Astrocyte of the cerebellum (primary cell): ENCODE measurements at places on chromosomes 3 and 15.

DNA sequence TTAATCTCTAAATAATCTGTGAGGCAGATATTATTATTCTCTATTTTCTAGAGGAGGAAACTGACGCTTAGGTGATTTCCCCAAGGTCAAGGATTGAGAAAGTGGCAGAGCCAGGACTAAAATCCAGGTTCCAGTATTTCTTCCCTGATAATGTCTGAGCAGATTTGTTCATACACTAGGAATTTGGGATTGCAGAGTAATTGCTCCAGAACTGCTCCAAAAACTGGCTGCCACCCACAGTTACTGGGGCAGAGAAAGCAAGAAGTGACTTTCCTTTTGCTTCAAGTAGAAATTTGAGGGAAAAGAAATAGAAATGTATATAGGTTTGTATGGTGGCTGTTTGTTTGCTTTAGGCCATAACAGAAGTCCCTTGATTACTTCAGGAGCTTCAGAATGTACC, 60.6 kb downstream of the SLC12A8 start:
- no peak for DNase-seq

- no peak for DNase-seq
Observed at GRCh38 chr3:189794518-189794917, 163.3 kb downstream of the TP63 start.

- no peak for DNase-seq
Observed at GRCh38 chr3:77491961-77492360, 452.1 kb downstream of the ROBO2 start.

- no peak for DNase-seq
Observed at GRCh38 chr3:171123915-171124314, 97.4 kb upstream of the SLC2A2 start.

- DNase-seq: no peak
Observed at GRCh38 chr15:90869140-90869541, 753 bp downstream of the FURIN start.

DNA sequence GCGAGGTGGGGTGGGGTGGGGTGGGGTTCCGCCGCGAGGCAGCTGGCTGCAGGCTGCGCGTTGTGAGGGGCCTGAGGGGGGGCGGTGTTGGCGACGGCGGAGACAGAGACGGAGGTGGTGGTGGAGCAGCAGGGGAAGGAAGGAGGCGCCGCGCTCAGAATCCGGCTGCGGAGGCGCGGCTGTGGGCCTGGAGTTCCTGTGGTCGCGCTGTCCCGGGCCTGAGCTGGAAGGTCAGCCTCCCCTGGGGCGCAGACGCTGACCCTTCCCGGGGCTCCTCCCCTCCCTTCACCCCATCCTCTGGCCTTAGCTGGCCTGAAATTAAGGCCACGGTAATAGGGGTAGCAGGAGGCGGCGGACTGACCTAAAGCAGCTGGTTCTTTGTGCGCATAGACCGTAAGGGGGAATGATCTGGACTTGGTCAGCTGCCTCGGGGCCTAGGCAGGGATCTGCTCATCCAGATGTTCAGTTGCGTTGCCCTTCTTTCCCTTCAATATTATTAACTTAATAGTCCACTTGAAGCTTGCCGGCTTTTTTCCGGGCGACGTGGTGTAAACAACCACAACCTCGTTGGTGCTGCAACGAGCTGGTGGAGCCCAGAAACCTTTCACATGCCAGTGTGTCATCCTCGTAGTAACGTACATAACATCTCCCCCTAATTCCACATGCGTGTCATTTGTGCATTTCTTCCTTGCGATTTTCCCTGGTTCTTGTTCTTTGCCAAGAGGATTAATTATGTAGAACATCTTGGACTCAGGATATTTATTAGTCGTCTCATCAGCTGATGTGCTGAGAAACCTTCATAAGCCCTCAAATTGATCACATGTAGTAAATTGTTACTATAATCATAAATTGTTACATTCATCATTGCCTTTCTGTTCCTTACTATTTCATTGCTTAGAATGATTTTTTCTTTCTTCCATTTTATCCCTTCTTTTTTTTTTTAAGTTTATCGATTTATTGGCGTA, 626 bp downstream of the SEC62 start:
- peak; percentile 23 for DNase-seq

DNA sequence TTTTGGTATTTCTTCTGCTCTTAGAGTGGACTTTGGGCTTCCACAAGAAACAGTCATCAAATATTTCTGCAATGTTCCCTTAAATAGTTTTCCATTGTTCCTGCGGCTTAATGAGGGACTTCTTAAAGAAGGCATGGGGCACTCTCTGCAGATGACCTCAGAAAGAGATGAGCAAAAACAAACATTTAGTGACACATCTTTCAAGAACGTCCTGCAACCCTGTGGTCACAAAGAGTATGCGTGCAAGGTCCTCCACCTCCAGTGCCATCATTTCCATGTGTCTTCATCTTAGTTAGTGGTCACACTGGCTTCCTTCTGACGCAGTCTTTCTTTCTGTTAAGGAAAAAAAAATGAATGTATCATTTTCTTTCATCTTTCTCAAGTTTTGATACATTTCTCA, 56.2 kb downstream of the GREM1 start:
- peak; percentile 74 for DNase-seq

- DNase-seq: no peak
Observed at GRCh38 chr15:29411299-29411698, 141.7 kb upstream of the NSMCE3 start.

DNA sequence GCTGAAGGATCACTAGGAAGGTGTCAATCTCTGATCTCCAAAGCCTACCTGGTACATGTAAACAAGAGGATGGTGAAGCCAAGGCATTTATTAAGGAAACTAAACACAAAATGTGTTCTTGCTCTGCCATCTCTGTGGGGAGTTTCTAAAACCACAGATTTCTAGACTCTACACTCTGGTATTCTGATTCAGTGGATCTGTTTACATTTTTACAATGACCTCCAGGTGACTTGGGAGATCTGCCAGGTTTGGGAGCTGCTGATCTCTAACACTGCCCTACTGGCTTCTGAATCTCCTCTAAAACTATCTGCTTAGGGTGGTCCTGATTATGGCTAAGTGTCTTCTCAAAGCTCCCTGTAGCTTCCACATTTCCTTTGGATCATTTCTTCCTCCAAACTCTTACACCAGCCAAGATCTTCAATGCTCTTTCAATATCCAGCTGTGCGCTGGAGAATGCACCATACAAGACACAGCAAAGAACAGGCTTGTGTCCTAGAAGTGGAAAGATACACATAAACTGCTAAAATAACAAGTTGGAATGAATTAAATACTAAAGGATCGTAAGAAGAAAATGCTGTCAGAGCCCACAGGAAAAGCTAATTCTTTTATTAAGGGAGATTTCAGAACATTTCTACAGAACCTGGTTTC, 72.7 kb downstream of the GREM1 start:
- DNase-seq: peak; percentile 13

DNA sequence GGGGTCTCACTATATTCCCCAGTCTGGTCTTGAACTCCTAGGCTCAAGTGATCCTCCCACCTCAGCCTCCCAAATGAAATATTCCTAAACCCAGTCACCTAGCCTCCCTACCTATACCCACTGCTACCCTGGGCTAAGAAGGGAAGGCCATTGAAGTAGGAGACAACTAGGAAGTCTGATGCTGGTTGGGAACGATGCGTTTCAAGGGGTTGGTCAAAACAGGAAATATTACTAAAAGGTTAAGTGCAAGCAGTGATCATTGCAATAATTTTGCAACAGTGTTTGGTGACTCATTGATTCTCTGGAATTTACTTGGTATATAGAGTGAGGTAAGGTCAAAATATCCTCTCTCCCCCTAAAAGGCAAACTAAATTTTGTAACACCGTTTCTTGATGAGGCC, 4.6 kb upstream of the UQCRC1 start:
- no peak for DNase-seq

GRCh38 chr3:65550137-65550536, 488.6 kb downstream of the MAGI1 start:
- DNase-seq: no peak

GRCh38 chr3:111723293-111724215, 128.4 kb upstream of the ZBED2 start:
- DNase-seq: peak; percentile 79

DNA sequence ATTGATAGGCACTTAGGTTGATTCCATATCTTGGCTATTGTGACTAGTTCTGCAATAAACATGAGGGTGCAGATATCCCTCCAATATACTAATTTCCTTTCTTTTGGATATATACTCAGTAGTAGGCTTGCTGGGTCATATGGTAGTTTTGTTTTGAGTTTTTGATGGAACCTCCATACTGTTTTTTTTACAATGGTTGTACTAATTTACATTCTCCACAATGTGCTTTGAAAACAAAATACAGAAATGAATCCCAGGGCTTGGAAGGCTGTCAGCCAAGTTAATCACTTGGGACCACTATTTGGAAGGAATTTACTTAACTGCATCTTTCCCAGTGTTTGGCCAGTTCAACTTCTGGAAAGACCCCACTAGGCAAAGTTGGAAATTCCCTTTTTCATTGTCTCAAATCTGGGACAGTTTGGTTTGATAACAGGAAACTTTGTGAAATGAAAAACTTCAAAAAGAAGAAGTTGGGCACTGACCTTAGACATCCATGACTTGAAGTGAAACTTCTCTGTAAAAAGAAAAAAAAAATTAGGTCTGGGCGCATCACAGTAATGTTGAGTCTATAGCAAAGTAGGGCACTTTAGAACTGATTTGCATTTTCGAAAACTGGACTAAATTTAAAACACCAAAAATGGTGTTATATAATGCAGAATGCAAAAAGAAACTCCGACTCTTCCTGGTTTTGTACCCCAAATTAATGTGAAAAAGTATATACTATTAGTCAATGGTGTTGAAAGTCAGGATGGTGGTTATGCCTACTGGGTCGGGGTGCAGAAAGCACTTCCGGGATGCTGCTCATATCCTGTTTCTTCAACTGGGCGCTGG, 6.0 kb downstream of the CTSH start:
- no peak for DNase-seq

GRCh38 chr3:54853573-54854404, 74.1 kb downstream of the LRTM1 start:
- DNase-seq: peak; percentile 56

DNA sequence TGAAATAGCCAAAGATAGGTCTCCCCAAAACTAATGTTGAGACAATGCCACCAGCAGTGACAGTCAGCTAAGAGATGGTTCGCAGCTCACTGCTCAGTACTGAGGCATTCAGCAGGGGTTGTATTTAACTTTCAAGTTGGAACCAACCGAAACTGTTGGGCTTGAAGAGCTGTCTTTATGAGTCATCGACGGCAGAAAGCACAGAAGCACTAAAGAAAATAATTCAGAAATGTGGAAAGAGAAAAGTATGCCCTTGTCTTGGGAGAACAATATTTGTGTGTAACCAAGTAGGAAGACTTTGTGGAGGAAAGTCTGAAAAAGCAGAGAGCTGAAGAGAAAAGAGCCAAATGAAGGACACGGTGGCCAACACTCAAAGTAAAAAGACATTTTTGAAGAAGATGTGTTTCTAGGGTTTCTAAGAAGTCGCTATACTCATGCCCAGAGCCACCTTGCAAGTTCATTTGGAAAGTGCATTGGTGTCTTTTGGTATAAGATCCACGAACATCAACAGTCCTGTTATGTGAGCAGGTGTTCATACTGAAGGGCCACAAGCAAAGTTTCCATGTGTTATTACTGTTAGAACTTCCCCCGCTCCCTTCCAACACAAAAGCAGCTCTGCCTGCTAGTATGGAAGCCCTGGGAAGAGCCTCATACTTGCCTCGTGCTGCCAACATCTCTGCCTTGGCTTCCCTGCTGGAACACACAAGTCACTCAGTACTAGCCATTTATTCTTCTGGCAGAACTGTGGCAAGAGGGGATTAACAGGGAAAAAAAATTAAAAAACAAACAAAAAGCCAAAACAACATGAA, 4.1 kb upstream of the RARB start:
- DNase-seq: peak; percentile 66

DNA sequence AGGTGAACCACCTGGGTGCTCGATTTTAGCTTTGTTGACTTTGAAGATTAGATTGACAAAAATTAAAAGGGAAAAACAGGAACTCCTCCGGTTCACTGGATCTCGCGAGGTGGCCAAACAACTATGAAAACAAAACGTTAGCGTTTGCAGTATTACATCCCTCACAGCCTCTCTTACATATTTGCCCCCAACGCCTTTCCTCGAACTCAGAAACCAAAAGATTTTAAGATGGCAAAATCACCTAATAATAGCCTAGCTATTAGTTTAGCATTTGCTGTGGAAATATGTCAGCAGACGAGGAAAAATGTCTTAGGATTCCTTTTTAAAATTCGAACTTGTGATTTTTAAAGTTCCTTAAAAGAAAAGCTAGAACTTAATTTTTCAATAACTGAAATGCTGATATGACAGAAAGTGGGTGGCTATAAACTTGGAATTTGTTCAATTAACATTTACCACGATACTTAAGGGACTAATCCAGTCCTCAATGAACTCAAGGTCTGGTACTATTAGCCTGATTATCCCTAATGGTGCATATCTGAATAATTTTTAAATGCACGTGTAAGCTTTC, 491 bp upstream of the SENP7 start:
- no peak for DNase-seq

GRCh38 chr3:85102781-85103180, 144.0 kb downstream of the CADM2 start:
- no peak for DNase-seq

DNA sequence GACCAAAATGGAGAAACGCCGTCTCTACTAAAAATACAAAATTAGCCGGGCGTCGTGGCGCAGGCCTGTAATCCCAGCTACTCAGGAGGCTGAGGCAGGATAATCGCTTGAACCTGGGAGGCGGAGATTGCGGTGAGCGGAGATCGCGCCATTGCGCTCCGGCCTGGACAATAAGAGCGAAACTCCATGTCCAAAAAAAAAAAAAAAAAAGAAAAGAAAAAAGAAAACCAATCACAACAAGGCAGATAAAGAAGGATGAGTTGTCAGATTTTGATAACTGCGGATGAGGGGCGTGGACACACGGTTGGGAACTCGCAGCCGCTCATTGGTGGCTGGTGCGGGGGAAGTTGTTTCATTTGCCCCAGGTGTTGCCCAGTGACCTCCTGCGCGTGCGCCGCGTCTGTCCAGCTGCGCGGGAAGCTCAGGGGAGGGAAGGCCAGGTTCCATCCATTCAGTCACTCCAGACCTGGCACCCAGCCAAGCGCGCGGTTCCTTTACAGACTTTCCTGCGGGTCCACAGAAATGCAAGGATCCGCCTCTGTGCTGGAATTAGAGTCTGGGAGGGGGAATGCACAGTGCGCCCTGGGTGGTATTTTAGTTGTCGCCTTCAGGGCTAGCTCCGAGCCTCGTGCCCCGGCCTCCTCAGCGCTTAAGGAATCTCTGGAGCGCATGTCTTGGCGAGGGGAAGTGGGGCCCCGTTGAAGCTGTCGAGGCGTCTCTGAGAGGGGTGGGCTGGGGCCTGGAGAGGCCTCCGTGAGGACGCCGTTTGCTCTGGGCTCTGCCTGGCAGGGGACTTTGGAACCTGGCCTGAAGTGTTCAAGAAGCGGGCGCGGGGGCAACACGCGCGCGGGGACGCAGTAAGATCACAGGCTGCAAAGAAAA, 708 bp upstream of the GCHFR start:
- DNase-seq: no peak
